Mesothelial cell of epicardium (in vitro differentiated cells): ENCODE measurements at places on chromosomes 12 and 14.

DNA sequence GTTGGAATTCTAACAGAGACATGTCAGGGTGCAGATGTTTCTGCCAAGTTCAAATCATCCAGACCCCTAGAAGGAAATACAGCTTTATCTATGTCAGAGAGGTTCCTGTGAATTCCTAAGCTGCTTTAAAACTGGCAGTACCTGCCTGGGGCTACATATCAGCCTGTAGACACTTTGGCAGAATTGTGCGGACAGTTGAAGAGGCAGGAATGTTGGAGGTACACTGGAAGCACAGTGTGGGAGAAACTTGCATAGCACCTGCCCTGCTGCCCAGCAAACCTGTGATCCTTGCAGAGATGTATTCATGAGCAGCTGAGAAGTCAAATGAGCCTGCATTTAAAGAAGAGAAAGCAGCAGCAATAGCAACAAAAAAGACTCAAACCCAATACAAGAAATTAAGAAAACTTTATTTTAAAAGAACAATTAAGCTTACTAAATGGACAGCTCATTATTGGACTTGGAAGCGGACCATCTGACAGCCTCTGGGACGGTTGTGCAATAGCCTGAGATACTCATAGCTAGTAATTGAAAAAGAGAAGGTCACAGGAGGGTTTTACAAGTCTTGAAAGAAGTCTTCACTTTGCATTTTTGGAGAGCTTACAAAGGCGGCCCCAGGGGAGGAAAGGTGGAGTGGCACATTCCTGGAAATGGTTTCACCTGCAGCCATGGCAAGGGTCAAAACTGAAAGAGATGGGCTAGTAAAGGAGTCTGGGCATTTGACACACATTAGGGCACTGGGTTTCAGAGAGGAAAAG, 280.9 kb upstream of the FLRT2 start:
- DNase-seq, result no peak

- DNase-seq, result no peak
Observed at GRCh38 chr12:67524861-67525616, 123.5 kb upstream of the DYRK2 start.

DNA sequence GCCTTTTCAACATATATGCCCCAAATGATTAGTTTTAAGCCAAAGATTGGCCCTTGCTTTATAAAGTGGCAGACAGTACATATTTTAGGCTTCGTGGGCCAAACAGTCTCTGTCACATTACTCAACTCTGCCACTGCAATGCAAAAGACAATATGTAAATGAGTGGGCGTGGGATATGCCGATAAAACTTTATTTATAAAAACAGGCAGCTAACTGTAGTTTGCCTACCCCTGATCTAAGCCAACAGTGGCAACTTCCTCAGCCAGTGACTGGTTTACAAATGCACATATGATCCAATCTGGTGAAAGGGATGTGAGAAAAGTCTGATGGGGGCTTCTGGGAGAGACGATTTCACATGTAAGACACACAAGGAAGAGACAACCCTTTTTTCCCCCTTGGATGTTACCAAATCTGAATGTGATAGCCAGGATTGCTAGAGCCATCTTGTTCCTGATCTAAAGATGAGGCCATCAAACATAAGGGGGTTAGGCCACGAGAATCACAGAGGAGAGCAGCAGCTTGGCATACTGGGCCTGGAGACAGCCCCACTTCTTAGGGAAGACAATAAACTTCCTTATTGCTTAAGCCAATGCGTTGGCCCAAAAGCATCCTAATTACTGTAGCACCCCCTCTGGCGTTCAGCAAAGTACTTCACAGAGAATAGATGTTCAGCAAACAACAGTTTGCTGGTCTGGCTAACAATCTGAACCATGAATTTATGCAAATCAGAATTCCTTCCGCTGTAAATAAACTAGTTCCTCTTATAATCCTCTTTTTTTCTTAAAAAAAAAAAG, 75.2 kb upstream of the TMCC3 start:
- no peak for DNase-seq

- DNase-seq, result no peak
Observed at GRCh38 chr12:127162902-127163301, 1104.1 kb upstream of the TMEM132C start.

GRCh38 chr12:89134213-89134770, 218.0 kb downstream of the DUSP6 start:
- DNase-seq, result no peak

GRCh38 chr14:61196792-61197191, 84.3 kb downstream of the TMEM30B start:
- DNase-seq, result no peak

DNA sequence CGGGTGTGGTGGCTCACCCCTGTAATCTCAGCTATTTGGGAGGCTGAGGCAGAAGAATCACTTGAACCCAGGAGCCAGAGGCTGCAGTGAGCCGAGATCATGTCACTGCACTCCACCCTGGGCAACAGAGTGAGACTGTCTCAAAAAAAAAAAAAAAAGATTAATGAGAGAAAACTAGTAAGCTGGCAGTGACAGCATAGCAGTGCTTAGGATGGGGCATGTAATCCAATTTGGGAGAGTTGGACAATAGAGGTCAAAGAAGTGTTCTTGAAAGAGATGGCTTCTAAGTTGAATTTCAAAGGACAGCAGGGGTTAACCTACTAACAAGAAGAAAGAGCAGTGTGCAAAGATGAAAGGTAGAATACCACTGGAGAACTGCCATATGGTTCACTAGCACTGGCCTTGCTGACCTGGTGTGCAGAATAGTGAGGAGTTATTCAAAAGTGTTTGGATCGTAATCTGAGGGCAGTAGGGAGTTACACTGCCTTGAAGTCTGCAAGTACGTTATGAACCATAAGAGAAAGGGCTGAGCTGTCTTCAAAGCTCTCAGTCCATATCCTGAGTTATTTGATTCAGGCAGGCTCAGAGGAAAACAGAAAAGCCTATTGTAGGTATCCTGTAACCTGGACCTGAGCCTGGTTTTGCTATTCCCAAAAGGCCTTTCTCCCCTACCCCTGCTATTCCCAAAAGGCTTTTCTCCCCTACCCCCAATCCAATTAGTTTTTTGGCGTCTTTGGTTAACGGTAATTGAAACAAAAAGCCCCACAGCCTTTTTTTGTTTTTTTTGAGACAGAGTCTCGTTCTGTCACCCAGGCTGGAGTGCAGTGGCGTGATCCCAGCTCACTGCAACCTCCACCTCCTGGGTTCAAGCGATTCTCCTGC, 3.4 kb downstream of the XPOT start:
- DNase-seq, result no peak

GRCh38 chr14:76844223-76844622, 18.0 kb downstream of the LRRC74A start:
- no peak for DNase-seq

GRCh38 chr14:37932481-37932880, 275.2 kb upstream of the SSTR1 start:
- DNase-seq, result no peak

DNA sequence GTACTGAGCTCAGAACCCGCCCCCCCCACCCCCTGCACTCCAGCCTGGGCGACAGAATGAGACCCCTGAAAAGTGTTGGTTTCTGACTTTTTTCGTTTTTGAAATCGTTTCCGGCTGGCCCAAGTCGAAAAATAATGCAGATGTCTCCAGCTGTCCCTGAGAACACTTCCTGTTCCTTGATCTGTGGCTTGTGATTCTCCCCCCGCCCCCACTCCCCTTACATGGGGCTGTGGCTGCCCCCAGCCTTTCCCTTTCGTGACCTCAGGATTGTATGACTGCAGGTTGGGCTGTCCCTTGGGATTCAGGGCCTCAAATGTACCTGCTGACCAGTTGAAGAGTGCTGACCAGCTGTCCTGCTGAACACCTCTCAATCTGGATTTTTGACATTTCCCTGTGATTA, 34.1 kb downstream of the NOC4L start:
- DNase-seq, result no peak

- no peak for DNase-seq
Observed at GRCh38 chr12:67671419-67671818, 22.9 kb downstream of the DYRK2 start.

- no peak for DNase-seq
Observed at GRCh38 chr14:97277711-97278110, 480.5 kb downstream of the VRK1 start.

DNA sequence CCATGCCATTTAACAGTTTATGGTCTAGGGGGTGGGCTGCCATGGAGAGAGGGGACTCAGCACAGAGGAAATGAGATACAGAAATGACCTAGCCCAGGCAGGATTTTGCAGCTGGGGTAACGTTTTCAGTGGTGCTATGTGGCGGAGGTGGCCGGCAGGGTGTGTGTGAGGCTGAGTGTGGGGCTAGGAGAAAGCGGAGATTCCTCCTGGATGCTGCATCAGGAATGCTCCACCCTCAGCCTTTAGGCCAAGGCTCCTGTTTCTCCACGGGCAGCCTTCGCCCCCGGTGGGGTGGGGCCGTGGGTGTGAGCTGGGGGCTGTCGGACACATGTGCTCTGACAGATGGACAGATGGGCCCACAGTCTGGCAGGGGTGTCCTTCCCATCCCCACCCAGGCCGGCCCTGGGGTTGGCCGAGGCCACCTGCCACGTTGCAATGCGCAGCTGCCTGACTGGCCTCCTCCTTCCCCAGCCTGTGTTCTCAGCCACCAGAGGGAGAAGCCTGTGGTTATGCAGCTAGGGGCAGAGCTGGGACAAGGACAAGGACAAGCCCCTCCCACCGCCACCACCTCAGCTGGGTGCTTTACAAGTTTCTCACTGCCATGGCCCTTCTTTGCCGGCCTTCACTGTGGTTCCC, 44.3 kb downstream of the TEAD4 start:
- DNase-seq, result no peak

DNA sequence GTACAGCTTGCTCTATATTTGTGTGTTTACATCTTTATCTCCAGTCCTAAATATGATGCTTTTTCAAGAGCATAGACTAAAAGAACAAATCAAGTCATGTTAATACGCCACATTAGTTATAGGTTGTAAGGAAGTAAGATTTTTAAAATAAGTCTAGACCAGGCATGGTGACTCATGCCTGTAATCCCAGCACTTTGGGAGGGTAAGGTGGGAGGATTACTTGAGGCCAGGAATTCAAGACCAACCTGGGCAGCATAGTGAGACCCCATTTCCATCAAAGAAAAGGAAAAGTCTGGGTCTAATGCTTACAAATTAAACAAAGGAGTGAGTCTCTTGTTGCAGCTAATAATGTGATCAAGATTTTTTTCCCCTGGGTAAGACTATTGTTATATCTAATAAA, 118.9 kb downstream of the GPR135 start:
- no peak for DNase-seq

- no peak for DNase-seq
Observed at GRCh38 chr12:69091442-69092017, 147.8 kb upstream of the CPSF6 start.

GRCh38 chr14:92663049-92663448, 85.4 kb downstream of the LGMN start:
- DNase-seq, result no peak
